ENCODE measurements at places on chromosomes 3 and 15. TPM values are rescaled to one million over a fixed set of nuclear protein-coding genes. Genes with fewer than 3 reads are reported as not detected.

SCAANT1 gene
- total RNA-seq: not detected

SRGAP3 gene
- 4.9 TPM for total RNA-seq

ACTC1 gene
- not detected for total RNA-seq

PSTPIP1 gene
- 0.89 TPM for total RNA-seq

LRRC31 gene
- not detected for total RNA-seq

ZNF502 gene
- 3.4 TPM for total RNA-seq

CFAP91 gene
- total RNA-seq: 3.3 TPM
